ENCODE measurements at places on chromosomes 13 and 19.

DNA sequence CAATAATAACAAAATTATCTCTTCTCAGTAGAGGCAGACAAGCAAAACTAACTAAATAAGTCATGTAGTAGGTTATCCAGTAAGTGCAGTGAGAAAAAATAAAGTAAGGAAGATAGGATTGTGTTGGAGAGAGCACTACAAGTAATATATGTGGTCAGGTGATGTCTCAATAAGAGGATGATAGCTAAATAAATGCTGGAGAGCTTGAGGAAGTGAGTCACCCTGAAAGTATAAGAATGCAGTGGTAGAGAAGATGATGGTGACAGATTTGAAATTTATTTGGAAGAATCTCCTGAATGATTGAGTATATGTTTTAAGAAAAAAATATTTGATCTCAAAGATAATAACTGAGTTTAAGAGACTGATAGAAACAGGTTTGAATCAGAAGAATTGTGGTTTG, 152.2 kb upstream of the PRR20A start:
- DNase-seq = no peak

DNA sequence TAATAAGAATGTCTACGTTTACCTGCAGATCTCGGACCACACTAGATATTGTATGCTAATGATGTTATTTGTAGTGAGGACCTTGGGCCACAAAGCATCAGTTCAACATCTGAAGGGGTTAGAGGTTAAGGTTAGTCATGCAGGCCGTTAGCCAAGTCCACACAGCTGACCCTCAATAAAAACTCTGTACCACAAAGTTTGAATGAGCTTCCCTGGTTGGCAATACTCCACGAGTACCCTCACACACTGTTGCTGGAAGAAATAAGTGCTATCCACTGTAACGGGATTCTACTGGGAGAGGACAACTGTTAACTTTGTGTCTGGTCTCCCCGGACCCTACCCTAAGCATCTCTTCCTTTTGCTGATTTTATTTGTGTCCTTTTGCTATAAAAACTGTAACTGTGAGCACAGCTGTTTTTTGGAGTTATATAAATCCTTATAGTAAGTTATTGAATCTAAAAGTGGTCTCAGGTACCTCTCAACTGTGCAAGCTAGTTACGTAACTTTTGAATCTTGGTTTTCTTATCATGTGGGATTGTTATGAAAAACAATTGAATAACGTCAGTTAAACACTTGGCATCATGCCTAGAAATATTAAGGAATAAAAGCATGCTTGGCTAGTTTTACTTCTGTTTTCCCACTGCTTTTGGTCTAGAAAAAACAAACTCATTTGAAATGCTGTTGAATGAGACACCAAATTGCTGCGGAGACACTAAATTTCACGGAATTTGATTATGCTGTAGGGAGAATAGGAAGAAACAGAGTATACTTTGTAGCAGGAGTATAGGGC, 181.5 kb downstream of the DNAJC3 start:
- no peak for DNase-seq

DNA sequence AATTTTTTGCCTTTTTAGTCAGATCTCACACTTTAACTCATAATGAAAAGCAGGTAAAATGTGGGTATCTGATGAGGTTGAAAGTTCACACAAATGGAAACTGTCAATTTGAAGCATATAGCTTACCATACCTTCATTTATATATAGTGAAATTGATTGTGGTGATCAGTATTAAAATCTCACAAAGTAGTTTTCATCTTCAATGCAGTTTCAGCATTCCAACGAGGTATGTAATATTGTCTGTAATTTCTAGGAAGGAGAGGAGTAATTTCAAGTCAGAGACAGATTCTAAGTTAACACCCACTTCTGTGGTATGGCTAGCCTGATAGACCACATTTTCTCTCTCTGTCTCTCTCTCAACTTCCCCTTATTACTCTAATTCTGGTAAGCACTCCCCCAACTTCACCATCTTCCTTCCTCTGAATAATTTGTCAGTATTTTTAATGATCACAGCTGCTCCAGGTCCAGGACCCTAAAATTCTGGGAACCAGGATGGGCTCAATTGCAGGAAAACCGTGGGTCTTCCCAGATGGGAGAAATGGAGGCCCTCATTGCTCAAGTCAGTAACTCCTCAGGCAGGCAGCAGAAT, 455.7 kb downstream of the FGF9 start:
- no peak for DNase-seq

- DNase-seq = no peak
These were observed 14.3 kb downstream of the GAS6 start for GRCh38 chr13:113849546-113849945.

GRCh38 chr13:40315416-40316064, 350.9 kb downstream of the FOXO1 start:
- no peak for DNase-seq

GRCh38 chr13:59970847-59971246, 192.9 kb downstream of the DIAPH3 start:
- no peak for DNase-seq

DNA sequence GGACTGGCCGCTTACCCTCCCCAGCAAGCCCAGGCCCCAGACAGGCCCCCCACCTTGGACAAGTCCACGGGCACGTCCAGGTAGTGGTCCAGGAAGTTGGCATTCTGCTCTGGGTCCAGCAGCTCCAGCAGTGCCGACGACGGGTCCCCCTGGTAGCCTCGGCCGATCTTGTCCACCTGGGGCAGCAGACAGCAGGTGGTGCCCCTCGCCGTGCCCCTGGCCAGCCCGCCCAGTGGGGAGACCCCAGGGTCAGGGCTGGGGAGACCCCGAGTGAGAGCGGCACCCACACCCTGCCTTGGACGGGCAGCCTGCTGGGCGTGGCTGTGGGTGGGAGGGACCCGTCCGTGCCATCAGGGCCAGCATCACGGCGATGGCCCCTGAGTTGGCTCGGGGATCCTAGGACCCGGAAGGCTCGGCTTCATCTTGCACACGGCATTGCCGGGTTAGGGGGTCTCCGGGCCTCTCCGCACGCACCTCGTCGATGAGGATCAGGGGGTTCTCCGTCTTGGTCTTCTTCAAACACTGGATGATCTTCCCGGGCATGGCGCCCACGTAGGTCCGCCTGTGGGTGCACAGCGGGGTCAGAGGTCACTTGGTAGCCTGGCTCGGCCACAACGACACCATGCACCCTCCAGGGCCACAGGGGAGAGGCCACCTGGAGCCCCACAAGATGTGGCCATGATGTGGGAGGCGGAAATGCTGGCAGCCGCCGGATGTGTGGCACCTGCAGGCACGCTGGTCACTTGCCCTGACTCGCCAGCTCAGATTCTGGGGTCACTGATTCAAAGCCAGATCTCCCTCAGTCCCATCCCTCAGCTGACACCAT, 6.3 kb downstream of the RPL36 start:
- no peak for DNase-seq

- DNase-seq = no peak
These were observed 84.4 kb downstream of the FAM216B start for GRCh38 chr13:42865768-42866102.

GRCh38 chr19:52695996-52696395, 38.8 kb downstream of the ZNF611 start:
- DNase-seq = no peak

DNA sequence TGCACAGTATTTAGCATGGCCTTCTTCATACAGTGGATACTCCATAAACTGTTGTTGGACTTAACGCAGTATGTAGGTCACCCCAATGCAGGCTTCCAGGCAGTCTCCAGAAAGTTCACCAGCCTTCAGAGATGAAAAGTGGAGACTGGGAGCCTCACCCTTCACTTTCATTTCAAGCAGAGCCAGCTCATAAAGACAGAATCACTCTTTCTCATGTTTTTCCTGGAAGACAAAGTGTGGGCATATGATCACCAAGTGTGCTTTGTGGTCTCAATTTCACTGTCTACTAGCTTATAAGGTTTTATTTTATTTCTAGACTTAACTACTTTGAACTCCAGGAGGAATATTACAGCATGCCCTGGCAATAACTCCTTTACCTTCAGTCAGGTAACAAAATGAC, 26.3 kb upstream of the TNFSF11 start:
- DNase-seq = no peak

GRCh38 chr13:76854894-76855293, 31.3 kb downstream of the KCTD12 start:
- DNase-seq = no peak

DNA sequence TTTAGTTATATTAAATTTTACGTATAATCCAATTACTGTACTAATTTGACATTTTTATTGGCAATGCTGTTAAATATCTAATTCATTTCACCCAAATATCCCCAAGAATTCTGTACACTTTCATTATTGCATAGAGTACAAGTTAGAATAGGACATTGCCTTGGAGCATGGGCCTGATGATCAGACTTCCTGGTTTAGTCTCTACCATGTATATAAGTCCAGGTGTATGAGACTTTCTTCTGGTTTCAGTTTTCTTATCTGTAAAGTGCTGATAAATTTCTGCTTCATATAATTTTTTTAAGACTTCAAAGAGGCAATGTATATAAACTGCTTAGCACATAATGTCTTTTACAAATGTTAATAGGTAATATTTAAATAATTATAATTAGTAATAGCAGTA, 179.4 kb downstream of the KLF12 start:
- no peak for DNase-seq

DNA sequence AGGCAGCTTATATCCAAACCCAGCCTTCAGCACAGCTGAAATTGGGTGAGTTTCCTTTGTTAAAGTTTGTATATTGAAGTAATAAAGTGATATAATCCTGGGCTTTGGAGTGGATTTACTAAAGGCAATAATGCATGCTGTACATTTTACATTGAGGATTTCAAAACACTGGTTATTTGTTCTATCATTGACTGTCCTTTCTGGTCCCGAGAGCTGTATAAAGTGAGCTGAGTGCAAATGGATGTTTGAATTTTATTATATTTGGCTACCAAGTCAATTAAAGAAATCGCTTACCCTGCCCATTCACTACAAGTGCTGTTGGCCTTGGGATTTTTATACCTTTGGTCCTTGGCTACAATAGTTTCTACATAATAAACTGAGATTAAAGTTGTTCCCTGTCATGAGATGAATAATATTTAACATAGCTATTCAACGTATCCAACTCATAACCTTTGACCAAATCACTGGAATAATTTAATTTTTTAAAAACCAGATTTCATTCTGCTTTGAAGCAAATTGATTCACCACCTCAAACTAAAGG, 207.9 kb downstream of the KLF5 start:
- no peak for DNase-seq

DNA sequence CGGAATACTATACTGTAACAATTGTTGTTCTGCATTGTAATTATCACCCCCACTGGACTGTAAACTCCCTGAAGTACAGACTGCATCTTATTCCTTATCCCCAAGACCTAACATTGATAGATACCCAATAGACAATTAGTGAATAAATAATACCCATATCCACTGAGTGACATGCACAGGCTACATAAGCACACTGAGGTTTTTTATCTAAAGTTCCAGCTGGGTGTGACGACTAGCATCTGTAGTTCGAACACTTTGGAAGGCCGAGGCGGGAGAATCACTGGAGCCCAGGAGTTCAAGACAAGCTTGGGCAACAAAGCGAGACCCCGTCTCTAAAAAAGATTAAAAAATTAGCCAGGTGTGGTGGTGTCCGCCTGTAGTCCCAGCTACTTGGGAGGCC, 2.5 kb downstream of the KPNA3 start:
- no peak for DNase-seq

GRCh38 chr19:3893509-3894179, 13.2 kb downstream of the ATCAY start:
- DNase-seq = no peak

DNA sequence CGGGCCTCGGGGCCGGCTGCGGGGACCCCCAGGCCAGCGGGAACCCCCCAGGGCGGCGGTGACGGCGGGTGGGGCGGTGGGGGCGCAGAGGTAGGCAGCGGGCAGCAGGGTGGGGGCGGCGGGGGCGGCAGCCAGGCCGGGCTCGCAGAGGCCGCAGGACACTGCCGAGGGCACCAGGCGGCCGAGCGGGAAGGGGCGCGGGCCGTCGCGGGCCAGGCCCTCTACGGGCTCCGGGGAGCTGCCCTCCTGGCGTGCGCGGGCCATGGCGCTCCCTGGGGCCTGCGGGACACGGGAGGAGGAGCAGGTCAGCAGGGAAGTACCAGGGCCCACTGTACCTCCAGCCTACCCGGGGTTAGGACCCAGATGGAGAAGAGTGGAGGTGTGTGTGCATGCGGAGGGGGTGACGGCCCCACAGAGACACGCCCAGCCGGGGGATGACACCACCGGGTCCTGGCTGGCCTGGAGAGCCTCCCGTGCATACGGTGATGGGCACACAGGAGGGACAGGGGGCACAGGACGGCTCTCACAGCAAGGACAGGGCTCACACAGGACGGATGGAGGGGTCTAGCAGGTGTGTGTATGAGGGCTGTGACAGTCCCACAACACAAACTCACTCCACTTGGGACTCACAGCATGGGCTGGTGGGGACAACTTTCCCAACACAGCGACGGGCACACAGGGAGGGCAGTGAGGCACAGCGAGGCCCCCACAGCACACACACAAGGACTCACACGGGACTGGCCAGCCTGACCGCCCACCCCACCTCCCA, 2.6 kb downstream of the BBC3 start:
- DNase-seq = no peak

DNA sequence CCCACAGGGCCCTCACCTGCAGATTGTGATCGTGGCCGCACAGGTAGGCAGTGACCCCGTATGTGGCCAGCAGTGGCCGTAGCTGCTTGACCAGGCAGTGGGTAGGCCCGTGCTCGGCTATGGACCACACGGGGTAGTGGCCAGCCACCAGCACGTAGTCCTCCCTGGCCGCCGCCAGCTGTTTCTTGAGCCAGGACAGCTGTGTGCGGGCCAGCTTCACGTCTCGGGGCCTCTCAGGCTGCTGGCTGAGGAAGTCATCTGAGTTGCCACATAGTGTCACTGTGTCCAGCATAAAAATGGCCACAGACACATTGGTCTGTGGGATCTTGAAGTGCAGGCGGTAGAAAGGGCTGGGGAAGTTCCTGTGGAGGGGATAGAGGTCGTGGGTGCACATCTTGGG, 1.2 kb downstream of the ACP5 start:
- no peak for DNase-seq

GRCh38 chr13:109671919-109672318, 114.5 kb downstream of the IRS2 start:
- DNase-seq = no peak

- DNase-seq = no peak
These were observed 173.8 kb downstream of the EFNB2 start for GRCh38 chr13:106361621-106362020.

DNA sequence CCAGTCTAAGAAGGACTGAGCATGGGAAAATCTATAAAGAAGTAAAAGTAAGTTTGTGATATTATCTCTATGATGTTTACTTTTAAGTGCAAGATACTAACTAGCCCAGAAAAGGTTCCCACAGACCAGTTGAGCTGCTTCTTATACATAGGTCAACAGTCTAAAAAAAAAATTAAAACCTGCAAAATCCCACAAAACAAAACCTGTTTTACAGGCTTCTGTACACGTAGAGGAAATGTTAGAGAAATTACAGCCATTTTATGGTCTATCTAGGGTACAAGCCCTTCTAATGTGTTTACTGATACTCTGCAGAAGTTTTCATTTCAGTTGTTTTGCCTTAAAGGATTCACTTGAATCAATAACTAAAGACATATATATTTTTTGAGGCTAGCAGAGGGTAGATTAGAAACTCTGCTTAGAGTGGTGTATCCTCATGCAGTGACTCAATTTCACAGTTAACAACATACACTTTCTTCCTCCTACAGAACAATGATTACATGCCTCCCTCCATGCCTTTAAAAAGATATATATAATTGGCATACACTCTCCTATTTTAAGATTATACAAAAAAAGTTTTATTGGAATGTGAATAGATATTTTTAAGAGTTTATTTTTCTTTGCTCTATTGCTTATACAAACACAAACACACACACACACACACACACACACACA, 43.9 kb downstream of the CAB39L start:
- no peak for DNase-seq
